ENCODE measurements at places on chromosomes 1 and 21.
A peak's percentile ranks its signal among the peaks of the same experiment; 100 is the strongest.

- no peak for DNase-seq
These were observed 300.1 kb downstream of the BRINP3 start for GRCh38 chr1:190177555-190177954.

GRCh38 chr21:21606041-21606440 is 607.8 kb downstream of the NCAM2 start:
- no peak for DNase-seq

GRCh38 chr1:178310685-178311105 is 186.1 kb downstream of the CLEC20A start:
- DNase-seq, result peak; percentile 76

DNA sequence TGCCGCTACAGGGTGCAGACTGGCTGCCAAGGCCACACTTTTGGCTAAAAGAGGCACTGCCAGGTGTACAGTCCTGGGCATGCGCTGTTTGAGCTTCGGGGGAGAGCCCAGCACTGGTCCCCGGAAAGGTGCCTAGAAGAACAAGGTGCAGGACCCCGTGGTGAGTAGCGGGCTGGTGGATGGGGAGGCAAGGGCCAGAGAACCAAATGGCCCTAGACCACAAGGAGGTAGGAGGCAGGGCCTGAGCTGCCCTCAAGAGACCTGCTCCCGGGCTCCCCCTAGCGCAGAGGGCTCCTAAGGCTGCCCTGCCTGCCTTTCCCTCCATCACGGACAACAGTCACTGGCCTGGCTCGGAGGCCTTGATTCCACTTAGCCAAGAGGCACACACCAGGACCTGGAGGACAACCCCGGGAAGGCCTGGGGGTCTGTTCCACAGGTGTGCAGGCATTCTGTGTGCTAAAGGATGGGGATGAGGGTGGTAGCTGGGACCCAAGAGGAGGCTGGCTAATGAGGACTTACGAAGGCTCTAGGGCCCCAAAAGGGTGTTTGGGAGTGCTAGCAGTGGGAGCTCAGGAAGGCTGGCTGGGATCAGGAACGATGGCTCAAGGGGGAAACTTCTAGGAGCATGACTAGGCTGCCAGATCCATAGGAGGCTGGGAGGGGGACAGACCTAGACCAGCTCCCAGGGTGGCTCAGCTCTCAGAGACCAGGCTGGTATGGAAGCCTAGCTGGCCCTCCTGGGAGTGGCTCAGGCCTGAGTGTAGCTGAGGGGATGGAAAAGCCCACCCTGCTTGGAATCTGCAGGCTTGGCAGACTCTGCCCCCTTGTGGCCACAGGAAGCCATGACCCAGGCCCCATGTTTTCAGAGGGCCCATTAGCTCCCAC is 742 bp downstream of the ARTN start:
- DNase-seq, result peak; percentile 59

GRCh38 chr21:38329162-38329561 is 72.4 kb downstream of the KCNJ15 start:
- DNase-seq, result no peak

GRCh38 chr1:154813300-154813816 is 56.7 kb downstream of the KCNN3 start:
- DNase-seq, result no peak

- DNase-seq, result no peak
These were observed 43.6 kb downstream of the PBX1 start for GRCh38 chr1:164602480-164603093.

- no peak for DNase-seq
These were observed 146.7 kb upstream of the COL6A1 start for GRCh38 chr21:45834821-45835293.

DNA sequence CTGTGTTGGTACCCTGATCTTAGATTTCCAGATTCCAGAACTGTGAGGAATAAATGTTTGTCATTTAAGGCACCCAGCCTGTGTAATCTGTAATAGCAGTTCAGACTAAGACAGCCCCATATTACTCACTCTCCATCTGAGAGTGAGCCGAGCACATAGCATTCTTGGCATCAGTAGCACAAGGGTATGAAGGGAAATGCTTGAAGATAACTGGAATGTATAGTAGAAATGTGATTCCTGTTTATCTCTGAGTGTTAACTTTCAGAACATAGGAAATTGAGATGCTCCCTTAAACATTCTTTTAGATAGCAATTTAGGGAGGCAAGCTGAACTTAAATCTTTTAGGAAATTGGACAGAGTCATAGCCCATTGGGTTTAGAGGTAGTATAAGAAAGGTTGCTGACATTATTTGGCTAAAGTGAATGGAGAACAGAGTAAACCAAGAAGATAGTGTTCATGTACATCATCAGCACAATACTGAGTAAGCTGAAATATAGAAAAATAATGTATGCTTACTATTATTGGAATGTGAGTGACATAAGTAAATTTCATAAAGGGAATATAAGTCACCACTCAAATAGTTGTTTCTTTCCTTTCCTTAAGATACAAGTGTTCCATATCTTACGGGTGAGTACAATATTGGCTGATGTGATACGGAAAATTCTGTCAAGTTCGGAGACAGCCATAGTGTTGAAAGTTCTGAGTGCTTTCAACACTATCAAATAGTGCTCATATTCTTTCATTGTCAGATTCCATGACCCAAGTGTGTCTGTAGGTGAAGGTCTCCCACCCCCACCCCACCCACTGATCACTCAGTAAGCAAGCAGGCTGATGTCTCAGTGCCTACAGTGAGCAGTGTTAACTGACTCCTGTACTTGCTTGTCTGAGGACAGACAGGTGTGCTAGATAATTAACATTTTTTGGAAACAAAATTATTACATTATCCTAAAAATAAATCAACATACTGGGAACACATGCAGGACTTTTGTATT is 73.7 kb downstream of the LRRC8D start:
- peak; percentile 68 for DNase-seq

GRCh38 chr1:18511149-18511873 is 30.6 kb downstream of the KLHDC7A start:
- DNase-seq, result no peak

DNA sequence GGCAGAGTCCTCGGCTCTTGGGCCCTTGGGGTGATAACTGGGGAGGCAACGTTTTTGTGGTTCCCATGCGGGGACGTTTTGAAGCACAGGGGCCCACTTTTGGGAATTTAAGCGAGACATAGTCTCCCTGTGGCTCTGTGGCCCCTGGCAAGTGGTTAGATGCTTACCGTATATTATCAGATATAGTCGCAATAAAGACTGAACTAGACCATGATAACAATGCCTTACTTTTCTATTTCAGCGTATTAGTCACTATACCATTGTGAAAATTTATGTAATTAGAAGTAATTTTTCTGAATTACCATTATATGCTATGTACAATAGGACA is 538 bp upstream of the RCAN1 start:
- no peak for DNase-seq

- no peak for DNase-seq
These were observed 13.3 kb upstream of the RAB42 start for GRCh38 chr1:28578696-28579218.

DNA sequence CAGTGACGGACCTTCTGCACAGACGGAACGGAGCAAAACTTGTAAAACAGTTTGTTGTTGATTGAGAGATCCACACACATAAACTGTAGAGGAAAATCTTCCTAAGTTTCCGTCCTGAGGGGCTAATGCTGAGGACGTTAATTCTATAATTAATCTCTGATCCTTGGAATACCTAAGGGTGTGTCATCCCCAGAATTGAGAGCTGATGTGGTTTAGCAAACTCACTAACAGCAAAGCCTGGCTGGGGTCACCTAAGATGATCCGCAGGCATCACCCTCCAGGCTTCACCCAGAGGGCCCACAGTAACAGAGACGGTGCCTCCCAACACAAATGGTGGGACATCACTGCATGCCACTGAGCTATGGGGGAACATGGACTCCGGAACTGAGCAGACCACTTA is 97.5 kb downstream of the SMYD2 start:
- no peak for DNase-seq

DNA sequence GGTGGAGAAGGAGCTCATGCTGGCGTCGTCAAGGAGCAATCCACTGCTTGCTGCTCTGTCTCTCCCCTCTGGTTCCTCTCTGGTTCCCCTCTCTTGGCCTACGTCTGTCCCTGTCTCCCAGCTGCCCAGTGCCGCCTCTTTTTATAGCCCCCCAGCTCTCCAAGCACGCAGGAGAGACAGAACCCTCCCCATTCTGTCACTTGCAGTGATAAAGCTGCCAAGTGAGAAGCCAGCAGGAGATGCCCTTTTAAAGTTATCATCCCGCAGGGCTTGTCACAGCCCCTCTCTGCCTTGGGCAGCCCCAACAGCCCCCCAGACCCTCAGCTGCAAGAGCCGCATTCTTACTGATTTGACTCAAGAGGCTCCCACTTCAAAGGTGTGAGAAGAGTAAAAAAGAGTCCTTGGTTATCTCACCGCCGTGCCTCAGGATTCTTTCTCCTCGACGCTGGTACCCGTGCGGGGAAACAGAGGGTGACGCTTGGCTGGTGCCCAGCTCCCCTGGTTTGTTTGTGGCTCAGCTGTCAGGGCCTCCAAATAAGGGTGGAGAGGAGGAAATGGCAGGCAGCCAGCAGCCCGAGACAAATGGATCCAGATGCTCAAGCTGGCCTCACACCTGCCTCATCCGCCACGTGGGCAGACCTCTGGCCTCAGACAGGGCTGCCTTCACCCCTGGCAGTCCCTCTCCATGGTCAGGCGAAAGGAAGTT is at the start of gene NPPA:
TSS of gene NPPA (minus strand) at position 117 of the 706 bp plus-strand sequence. CDS start at position 18, 99 bp downstream.
- DNase-seq, result no peak

GRCh38 chr1:114350731-114351445 is 160.1 kb downstream of the TRIM33 start:
- no peak for DNase-seq

- no peak for DNase-seq
These were observed 145.2 kb downstream of the PGBD5 start for GRCh38 chr1:230280906-230281413.

DNA sequence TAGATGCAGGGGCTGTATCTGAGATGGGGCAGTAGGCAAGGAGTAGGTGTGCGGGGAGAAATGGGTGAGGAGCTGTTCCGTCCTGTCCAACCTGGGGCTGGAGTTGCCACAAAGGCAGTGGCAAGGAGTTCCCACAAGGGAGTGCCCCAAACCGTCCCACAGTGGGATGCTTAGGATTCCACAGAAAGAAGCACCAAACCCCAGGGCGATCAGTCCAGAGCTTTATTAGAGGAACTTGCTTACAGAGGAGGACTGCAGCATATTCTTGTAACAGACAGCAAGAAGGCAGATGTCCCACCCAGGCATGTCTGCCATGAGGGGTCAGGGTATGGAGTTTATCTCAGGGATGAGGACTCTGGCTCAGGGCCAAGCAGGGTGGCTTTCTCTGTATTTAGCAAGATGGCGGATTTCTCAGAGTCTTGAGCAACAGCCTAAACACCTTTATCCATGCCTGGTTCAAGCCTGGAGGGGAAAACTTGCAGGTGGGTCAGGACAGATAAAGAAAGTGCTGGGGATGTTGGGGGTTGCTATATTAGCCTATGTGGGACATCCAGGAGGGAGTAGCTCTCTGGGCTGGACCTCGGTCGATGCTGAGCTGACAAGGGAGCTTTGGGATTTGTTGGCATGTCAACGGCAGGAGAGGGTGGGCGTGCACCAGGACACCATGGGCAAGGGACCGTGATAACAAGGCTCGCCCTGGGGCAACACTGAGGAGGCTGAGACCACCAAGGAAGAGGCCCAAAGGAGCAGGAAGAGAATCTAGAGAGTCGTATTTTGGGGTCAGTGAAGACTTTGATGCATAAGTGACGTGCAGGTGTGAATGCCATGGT is 32.8 kb downstream of the OBSCN start:
- no peak for DNase-seq

DNA sequence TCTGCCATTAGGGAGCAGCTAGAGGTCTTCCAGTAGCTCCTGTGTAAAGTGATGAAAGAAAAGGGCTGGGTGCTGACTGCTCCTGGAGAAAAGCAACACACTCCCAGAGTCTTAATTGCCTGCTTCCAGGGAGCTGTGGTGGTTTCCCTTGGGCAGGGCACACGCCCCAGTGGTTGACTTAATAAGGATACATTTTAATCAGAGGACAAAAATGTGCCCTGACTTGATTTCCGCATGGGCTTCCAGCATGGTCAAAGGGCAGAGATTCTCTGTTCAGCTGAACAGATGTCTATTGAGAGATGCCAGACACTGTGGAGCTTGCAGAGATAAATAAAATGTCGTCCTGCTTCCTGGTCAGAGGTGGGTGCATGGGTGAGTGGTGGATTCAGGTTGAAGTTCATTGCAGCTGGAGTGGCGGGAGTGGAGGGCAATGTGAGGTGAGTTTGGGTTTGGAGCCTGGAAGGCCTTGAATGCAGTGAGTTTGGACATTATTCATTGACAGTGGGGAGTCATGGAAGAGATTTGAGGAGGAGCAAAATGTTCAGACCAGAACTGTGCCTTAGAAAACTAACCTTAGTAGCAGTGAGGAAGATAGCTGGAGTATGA is 16.0 kb downstream of the QSOX1 start:
- no peak for DNase-seq

GRCh38 chr1:8318436-8318835 is 522 bp downstream of the SLC45A1 start:
- no peak for DNase-seq

GRCh38 chr1:40344597-40344996 is 27.5 kb upstream of the COL9A2 start:
- DNase-seq, result no peak

GRCh38 chr1:17998889-17999288 is 108.7 kb upstream of the IGSF21 start:
- peak; percentile 10 for DNase-seq

- peak; percentile 93 for DNase-seq
These were observed 16.8 kb downstream of the LAMC1 start for GRCh38 chr1:183039985-183040447.

GRCh38 chr1:147211577-147211976 is 13.6 kb downstream of the FMO5 start:
- DNase-seq, result no peak

DNA sequence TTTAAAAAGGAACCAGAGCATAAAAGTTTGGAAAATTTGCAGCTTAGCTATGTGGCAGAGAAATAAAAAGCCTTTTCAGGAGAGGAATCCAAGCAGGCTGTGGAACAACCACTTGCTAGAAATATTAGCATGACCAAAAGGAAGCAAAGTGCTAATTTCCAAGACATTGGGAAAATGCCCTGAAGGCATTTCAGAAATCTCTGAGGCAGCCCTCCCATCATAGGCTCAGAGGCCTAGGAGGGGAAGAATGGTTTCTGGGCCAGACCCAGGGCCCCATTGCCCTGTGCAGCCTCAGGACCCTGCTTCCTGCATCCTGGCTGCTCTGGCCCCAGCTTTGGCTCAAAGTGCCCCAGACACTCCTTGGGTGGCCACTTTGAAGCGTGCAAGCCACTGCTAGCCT is 56.8 kb downstream of the TENT5C start:
- DNase-seq, result no peak

DNA sequence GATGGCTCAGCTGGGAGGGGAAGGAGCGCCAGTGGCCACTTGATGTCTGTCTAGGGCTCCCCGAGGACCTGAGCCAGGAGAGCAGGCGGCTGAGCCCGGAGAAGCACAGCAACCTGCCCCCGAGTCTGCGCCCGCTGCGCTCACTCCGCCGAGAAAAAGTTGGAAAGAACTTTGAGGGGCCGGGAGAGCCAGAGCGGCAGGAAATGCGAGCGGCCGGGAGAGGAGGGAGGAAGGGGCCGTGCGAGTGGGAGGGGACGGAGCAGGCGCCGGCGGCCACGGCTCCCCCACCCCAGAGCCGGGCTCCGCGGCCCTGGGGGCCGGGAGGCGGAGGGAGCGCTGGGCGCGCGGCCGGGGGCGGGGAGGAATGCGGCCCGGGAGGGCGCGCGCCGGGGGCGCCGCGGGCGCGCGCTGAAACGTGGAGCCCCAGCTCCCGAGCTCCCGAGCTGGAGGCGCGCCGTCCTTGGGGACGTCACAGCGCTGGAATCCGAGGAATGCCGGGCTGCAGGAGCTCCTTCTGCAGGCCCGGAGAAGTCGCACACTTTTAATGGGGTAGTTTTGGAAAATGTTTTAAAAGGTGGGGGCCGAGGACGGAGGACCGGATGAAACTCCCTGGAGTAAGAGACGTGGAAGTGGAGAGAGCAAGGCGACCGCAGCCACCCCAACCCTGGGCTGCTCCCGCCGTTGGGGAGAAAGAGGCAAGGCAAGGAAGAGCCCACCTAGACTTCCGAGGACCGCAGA is at the start of gene PTPN14:
TSS of gene PTPN14 (minus strand) at position 167 of the 738 bp plus-strand sequence. CDS start 86,799 bp downstream, outside the sequence.
- peak; percentile 92 for DNase-seq

Measured in RCC 7860 (cell line).